ENCODE measurements at places on chromosomes 2 and 18.

- DNase-seq = no peak
Observed at GRCh38 chr18:22703883-22704585, 229.1 kb upstream of the RBBP8 start.

DNA sequence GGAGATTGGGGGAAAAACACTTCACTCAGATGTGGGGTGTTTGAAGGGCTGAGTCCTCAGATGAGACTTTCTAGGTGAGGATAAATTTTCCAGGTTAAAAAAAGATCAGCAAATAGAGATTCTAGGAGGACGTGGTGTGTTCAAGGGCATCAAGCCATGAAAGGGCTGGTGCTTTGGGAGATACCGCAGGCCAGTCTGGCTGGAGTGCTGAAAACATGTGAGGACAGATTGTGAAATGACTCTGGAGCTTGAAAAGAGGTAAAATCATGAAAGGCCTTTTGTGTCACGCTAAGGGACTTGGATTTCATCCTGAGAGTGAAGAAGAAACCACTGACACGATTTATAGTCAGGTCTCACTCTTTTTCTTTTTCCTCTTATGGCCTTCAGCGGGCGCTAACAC lies 320.5 kb downstream of the DPP10 start:
- no peak for DNase-seq

DNA sequence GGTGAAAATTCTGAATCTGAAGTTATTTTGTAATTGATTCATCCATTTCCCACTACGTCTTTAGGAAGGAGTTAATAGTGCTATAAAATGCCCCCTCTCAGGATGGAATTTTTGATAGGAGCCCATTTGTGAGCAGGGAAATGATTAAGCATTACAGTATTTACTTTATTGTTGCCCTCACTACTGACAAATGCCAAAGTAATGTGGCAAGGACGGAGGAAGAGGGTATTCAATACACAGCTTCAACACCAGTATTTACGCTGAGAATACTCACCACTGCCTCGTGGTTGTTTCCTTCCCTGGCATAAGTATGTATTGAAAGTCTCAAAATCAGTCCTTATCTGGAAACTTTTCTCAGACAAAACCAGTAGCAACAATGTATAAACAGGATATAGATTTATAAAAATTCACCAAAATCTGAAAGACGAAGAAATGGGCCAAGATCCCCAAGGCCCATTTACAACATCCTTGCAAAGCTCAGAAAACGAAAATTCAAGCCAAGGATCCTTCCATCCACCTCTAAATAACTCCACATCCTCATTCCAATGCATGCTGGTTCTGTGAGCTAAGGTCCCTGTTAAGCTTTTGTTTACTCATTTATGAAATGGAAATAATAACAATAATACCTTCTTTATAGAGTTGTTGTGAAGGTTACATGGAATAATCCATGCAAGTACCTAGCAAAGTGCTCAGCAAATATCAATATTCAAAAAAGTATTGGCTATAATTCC lies 29.3 kb downstream of the FEZ2 start:
- DNase-seq = no peak

GRCh38 chr2:222477962-222478608 lies 53.7 kb downstream of the SGPP2 start:
- DNase-seq = no peak

DNA sequence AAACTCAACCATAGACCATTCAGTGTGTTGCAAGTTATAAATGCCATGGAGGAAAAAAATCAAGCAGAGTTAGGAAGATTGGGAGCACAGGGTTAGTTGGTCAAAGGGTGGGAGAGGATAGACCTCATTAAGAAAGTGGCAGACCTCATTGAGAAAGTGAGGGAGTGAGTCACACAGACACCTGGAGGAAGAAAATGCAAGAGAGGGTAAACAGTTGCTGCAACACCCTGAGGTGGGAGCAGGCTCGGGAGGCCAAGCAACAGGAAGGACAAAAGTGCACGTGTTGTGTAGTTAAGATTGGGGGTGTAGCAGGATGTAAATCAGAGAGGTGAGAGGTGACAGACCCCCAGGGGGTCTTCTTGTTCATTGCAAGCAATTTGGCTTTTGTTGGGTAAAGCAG lies 6.4 kb downstream of the IL1RL1 start:
- DNase-seq = no peak

DNA sequence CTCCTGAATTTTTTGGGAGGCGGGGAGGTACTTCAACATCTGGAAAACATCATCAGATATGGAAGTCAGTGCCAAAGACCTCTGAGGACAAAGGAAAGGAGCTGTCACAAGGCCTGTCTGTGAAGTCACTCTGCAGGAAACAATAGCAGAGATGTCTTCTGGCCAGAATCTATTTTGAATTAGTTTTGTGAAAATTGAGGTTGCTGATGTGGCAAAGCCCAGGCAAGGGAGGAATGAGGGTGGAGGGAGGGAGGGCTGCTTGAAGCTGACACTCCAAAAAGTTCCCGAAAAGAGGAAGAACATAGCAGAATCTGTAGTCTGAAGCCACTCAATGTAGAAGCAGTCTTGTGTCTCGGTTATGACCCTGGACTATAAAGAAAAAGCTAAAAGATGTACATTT lies 151.1 kb upstream of the LHCGR start:
- no peak for DNase-seq

- no peak for DNase-seq
Observed at GRCh38 chr2:126359494-126359893, 296.5 kb upstream of the GYPC start.

GRCh38 chr2:54629914-54630857 lies 93.3 kb upstream of the EML6 start:
- DNase-seq = no peak

DNA sequence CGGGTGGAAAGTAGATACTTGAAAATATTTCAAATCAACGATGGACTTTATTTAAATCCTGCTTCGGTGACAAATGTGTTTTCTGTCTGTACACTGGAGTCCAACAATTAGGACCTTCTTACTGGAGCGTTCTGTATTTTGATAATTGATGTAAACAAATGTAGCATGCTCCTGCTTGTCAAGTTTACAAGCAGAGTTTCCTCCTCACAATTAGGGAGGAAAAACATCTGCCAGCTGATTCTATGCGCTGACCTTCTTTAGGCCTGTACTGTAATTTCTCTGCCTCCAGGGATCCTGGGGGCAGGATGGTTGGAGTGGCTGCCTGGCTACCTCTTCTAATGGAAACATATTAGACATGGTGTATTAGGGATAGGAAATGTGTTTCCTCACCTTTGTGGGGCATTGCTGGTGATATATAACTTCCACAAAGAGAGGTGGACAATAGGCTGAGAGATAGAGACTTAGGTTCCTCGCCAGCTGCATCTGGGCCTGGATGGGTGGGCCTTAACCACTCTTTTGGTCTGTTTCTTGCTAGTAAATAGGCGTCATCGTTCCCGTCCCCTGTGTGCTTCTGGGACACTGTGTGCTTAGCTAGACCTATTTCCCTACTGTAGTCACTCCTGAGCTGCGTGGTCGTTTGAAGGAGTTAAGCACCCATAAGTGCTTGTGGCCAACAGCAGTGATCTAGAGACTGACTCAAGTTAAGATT lies 19.3 kb downstream of the GATA6 start:
- no peak for DNase-seq

- no peak for DNase-seq
Observed at GRCh38 chr2:21231985-21232384, 108.2 kb downstream of the TDRD15 start.

- no peak for DNase-seq
Observed at GRCh38 chr2:77054938-77055337, 467.2 kb downstream of the LRRTM4 start.

GRCh38 chr18:68713796-68714195 lies 1.1 kb downstream of the TMX3 start:
- DNase-seq = no peak

DNA sequence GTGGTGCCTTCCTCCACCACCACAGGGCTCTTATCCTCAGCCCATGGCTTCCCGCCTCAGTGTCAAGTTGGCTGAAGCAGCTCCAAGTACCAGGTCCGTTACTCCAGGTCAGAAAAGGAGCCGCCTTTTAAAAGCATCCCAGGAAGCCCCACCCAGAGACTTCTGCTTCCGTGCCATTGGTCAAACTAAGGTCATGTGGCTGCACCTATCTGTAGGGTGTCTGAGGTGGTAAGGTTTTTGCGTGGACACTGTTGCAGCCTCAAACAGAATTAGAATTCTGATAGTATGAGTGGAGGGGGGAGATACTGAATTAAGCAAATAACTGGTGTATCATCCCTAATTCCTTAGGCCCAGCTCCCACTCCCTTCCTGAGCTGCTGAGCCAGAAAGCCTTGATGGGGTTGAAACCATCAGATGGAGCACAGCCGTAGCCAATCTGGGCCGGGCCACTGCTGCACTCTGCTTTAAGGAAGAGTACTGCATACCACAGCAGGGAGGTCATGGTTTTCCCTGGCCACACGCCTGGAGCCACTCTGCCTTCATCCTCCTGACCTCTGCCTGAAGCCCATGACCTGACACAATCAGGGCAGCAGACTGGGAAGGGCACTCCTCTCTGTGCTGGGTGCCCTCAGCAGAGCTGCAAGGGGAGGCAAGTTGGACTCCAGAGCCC lies 8.4 kb downstream of the TMEM247 start:
- no peak for DNase-seq

DNA sequence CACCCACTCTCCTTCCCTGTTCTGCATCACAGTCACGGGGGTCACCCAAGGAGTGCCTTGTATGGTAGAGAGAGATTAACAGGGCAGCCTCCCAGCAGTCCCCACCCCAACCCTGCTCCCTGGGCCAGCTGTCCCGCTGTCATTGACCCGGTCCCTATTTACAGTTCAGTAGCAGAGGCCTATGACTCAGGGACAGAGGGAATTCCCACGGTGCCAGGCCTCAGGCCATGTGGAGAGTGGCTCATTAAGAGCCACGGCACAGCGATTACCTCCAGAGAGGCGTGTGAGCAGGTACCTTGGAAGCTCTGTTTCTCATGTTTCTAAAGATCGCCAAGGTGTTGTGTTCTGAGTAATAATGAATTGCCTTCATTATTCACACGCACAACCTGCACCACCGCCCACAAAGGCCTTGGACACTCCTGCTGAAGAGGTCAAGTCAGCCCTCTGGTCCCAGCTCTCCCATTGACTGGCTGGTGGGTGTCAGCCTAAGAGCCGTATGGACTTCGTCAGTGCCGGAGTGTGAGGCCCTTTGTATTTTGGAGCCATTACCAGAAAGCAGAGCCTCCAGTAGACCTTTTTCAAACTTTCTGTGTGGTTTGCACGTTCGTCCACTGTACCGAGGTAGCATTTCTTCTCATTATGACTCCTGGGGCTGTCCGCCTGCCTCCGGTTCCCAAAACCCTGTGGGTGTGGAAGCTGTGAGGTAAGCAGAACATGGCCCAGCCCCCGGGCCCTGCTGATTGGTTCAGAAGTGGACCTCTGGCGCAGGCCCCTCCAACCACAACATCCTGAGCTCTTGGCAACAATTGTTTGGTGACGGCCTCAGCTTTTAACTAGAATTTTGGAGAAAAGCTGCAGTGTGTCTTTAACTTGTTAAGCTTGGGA lies 47.0 kb downstream of the SERTAD2 start:
- DNase-seq = peak; percentile 76

- no peak for DNase-seq
Observed at GRCh38 chr2:232418466-232419244, 12.0 kb downstream of the ALPG start.

- DNase-seq = no peak
Observed at GRCh38 chr2:46193356-46193755, 103.9 kb upstream of the EPAS1 start.

GRCh38 chr2:239296020-239296932 lies 104.5 kb downstream of the HDAC4 start:
- DNase-seq = no peak

- DNase-seq = no peak
Observed at GRCh38 chr2:176419591-176420071, 150.4 kb downstream of the MTX2 start.

DNA sequence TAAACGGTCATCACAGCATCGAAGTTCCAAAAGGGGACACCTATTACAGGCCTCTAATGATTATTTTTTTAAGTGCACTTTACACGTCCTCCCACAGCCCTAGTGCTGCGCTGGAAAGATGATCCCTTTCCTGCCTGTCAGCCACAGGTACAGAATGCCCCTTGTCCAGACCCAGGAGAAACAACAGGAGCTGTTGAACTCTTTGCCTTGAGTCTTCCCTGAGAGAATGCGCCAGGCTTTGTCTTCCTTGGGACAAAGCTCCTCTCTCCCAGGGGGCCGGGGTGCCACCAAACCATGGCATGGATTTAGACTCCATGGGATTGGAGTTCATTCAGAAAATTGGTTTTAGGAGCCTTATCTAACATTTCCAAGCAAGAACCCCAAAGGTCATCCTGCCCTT lies 319.0 kb upstream of the SOX11 start:
- no peak for DNase-seq

GRCh38 chr2:45606796-45607195 lies 4.3 kb downstream of the SRBD1 start:
- DNase-seq = no peak

GRCh38 chr2:195734395-195734794 lies 77.4 kb downstream of the SLC39A10 start:
- no peak for DNase-seq

GRCh38 chr2:126222278-126222677 lies 433.7 kb upstream of the GYPC start:
- no peak for DNase-seq

GRCh38 chr2:126902859-126903258 lies 4.2 kb downstream of the TEX51 start:
- DNase-seq = no peak

DNA sequence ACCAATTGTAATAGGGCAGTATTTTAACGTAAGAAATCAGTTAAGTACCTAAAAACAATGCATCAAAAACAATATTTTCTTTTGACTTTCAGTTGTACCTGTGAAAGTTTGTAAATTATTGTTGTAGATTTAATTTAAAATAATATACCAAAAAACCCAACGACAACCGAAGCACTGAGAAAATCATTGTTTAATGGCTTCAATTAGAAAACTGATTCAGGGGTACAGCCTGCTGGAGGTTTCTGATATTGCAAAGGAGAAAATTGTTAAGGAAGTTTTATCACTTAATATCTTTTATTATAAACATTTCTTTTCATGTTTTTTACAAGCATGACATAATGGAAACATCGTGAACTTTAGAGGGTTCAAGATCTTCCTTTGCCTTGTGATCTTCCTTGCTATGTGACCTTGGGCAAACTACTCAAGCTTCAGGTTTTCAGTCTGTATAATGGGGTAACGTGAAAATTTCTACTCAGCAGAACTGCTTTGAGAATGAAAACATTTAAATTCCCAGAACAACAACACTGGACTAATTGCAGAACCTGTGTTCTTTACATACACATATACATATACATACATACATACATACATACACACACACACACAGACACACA lies 76.3 kb upstream of the GLS start:
- DNase-seq = no peak

DNA sequence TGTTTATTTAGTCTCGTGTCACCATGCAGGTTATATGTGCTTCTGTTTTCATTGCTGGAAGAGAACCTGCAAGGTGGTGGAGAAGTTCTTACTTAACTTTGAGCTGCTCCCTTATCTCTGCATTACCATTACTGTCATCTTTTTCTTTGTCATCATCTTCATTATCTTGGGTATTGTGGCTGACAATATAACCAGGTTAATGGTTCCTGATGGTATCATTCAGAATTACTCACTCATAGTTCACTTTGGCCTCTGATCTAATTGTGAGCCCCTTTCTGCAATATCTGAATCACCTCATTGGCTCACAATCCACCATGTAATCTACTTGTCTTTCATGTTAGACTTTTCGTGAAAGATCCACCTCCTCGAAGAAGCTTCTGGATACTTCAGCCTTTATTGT lies 5.0 kb downstream of the CD28 start:
- DNase-seq = no peak

- DNase-seq = no peak
Observed at GRCh38 chr2:14632133-14632936, at the start of gene LRATD1. TSS of gene LRATD1 (plus strand) at chr2:14632717. CDS start at chr2:14633980, 1,263 bp downstream.

- DNase-seq = no peak
Observed at GRCh38 chr2:104539649-104540048, 314.3 kb upstream of the POU3F3 start.
